ENCODE measurements at places on chromosomes 16 and 17.

GRCh38 chr17:12769981-12770380 is 19.3 kb upstream of the ARHGAP44 start:
- DNase-seq, result no peak

- DNase-seq, result no peak
These were observed 903.9 kb downstream of the CDH11 start for GRCh38 chr16:64217789-64218535.

GRCh38 chr16:50674831-50675230 is 6.3 kb downstream of the SNX20 start:
- no peak for DNase-seq

DNA sequence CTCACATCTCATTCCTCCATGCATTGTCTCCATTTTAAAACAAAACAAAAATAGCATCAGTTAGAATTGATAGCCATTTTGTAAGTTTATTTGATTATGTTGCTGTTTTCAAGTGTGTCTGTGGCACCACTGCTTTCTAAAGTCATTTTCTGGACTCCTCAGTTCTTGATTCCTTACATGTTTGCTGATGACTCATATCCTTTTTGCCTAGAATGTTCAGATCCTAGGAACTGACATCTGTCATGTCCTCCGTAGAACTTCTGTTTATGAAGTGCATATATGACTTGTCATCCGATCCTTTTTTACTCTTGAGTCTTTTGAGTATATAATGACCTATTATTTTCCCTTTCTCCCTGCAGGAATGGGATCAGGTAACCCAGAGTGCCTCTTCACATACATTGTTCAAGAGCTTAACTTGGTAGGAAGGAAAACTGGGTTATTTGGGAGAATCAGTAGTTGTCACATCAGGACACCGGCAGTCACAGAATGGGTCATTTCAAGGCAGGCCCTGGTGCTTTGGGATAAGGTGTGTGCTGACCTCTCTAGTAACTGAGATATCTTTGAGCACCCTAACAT is 69.2 kb downstream of the MAP2K4 start:
- no peak for DNase-seq

- DNase-seq, result no peak
These were observed 82.4 kb downstream of the GSG1L start for GRCh38 chr16:27980919-27981700.

GRCh38 chr16:75109732-75110243 is 6.8 kb downstream of the LDHD start:
- DNase-seq, result no peak

GRCh38 chr16:11796227-11797165 is 562 bp downstream of the ZC3H7A start:
- DNase-seq, result no peak

DNA sequence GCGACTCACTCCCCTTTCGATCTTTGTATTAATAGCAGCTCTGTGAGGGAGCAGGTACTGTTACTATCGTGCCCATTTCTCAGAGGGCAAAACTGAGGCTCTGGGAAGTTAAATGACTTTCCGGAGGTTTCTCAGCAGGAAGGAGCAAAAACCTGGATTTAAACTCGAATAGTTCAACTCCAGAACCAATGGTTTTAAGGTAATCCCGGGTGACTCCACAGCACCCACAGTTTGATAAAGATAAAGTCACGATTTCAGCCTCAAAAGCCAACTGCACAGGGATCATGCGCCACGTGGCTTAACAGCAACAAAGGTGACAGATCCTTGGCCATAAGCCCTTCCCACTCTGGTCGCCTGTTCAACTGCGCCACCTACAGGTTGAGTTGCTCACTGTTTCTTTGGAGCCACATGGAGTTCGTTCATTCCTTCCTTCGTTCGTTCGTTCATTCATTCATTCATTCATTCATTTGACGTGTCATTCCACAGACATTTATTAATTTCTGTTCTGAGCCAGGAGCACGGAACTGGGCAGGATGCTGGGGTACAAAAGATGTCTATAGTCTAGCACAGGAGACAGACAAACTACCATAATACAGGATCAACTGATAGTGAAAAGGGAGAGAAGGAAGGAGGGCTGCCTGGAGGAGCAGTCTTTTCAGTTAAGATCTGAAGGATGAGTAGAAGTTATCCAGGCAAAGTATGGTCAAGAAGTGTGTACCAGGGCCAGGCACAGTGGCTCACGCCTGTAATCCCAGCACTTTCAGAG is 134.8 kb downstream of the HS3ST2 start:
- DNase-seq, result peak; percentile 58

DNA sequence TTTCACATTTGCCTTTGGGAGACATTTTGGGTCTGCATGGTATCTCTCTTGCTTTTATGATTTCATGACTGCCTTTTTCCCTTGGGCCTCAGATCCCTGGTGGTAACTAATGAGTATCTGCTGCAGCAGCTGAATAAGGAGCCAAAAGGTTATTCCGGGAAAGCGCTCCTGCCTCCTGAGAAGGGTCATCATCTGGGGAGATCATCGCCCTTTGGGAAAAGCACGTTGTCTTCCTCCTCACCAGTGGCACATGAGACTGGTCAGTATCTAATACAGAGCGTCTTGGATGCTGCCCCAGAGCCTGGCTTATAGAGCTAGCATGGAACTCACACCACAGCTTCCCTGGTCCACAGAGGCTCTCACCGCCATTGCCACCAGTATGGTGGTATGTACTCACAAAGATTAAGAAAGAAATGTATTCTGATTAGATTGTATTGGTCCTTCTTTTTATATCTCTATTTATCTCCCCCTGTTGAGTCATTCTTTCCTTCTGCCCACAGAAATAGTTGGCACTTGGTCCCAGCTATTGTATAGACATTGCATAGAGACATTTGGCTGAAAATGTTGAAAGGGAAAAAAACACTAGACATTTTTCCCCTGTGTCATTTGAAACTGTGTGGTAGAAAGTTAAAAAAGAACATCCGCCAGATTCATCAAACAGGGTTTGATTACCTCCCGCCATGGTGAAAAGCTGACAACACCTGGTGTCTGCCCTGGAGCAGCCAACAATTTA is 8.4 kb downstream of the TPPP3 start:
- DNase-seq, result no peak

DNA sequence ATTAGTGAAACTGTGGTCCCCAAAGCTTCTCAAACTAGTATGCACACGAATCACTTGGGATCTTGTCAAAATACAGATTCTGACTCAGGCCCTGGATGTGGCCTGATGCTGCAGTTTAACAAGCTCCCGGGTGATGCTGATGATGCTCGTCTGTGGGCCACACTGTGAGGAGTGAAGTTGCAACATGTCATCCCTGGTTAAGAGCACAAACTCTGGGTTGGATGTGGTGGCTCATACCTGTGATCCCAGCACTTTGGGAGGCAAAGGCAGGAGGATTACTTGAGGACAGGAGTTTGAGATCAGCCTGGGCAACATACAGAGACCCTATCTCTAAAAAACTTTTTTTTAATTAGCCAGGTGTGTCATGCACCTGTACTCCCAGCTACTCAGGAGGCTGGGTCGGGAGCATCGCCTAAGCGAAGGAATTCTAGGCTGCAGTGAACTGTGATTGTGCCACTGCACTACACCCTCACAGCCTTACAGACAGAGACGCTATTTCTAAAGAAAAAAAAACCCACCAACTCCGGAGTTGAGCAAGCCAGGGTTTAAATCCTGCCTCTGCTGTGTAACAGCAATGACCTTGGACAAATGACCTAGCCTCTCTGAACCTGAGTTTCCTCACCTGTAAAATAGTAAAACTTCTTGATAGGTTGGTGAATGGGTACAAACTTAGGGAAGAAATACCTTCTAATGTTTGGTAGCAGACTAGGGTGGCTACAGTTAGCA is 24.4 kb upstream of the ABAT start:
- DNase-seq, result no peak

- DNase-seq, result no peak
These were observed 17.3 kb upstream of the ENDOV start for GRCh38 chr17:80397686-80398085.

DNA sequence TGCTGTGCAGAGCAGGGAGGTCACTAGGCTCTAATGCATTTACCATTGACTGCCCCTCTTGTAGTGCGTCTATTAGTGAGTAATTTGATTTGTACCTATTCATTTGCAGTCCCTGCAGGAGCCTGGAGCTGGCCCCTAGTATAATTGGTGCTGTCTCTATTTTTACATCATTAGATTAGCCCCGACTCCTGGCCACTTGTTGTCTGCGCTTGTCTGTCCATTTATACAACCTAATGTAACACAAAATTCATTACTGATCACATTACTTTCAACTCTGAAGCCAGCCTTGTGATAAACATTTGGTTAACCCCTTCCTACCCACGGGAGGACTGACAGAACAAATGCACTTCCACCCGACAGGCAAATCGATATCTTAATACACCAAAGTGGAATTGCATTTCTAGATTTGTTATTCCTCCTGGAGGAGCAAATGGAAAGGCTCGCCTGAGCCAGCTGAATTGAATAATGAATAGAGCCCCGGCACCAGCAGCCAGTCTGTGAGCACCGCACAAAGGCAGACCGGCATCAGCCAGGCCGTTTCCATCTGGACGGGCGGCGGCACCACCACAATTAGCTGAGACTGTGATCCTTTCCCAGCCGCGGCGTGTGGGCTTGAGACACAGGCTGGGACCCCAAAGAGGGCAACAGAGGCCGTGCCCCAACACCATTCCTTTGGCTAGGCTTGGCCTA is 18.7 kb upstream of the TBX2 start:
- no peak for DNase-seq

DNA sequence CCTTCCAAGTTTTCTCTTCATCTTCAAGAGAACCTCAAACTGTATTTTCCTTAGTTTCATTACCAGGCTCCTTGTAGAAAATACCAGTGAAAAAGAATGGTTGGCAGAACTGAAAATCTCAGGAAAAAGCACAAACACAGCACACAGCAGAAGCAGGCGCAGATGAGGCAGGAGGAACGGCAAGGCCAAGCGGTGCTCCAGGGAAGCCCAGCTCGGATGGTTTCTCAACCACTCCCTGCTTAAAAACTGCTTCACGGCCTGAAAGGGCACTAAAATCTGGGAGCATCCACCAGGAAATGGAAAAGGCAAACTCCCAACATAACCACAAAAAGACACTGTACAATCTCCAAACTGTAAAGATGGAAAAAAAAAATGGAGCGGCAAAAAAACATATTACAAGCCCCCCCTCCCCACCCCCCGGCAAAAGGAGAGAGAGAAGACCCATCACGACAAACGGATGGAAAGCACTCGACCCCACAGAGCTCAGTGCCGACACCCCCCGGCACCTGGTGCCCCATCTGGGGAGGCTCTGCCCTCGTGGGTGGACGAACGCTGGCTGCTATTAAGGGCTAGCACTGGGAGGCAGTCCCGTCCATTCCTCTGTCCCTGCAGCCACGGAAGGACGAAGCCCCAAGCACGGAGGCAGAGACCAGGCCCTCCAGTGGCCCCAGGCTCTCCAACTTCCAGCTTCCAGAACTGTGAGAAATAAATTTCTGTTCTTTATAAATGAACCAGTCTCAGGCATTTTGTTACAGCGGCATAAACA is 127.5 kb downstream of the ZNF778 start:
- no peak for DNase-seq

GRCh38 chr16:7148606-7149005 is 184.0 kb upstream of the RBFOX1 start:
- no peak for DNase-seq
